ENCODE measurements at places on chromosomes 1 and 21.

DNA sequence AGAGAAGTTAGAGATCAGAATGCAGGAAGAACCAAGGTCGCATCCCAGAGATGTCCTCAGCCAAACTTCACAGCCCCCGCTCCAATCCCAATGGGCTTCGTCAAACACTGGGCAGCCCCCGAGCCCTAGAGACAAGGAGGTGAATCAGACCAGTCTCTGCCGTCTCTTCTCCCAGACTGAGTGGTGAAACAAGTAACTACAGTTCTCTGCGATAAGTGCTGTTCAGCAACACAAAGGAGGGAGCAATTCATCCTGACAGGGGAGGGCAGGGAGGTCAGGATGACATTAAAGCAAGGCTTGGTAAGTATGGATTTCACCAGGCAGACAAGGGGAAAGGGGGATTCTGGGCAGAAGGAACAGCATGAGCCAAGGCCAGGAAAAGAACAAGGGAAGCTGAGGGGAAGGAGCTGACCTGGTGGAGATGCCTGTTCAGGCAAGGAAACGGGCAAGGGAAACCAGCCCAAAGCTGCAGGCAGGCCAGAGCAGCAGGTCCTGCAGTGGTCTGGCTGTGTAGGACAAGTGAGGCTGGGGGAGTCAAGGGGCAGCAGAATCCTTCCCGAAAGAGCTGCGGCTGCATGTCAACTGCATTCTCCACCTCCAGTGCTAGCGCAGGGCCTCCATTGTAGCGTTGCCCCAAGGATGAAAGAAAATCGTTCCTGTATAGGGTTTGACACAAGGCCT is 13.6 kb upstream of the ERI3 start:
- no peak for DNase-seq

- DNase-seq = no peak
Observed at GRCh38 chr1:1598720-1599029, 1.3 kb downstream of the FNDC10 start.

- no peak for DNase-seq
Observed at GRCh38 chr1:212671342-212672031, 28.2 kb downstream of the BATF3 start.

GRCh38 chr1:8397511-8397910 is 79.6 kb downstream of the SLC45A1 start:
- peak; percentile 11 for DNase-seq

- no peak for DNase-seq
Observed at GRCh38 chr1:157595356-157595755, 2.5 kb downstream of the FCRL4 start.

DNA sequence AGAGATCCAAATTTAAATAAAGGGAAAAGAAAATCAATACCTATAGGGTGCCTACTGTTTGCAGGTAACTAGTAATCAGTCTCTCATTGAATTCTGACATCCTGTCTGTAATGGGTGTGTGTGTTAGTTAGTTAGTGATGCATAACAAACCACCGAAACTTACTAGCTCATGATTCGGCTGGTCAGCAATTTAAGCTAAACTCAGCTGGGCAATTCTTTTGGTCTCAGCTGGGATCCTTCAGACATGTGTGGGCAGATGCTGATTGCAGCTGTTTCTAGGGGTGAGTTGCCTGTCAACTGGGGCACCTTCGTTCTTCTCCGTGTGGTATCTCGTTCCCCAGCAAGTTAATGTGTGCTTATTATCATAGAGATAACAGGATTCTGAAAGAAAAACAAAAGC is 40.2 kb upstream of the ZNF124 start:
- DNase-seq = no peak

DNA sequence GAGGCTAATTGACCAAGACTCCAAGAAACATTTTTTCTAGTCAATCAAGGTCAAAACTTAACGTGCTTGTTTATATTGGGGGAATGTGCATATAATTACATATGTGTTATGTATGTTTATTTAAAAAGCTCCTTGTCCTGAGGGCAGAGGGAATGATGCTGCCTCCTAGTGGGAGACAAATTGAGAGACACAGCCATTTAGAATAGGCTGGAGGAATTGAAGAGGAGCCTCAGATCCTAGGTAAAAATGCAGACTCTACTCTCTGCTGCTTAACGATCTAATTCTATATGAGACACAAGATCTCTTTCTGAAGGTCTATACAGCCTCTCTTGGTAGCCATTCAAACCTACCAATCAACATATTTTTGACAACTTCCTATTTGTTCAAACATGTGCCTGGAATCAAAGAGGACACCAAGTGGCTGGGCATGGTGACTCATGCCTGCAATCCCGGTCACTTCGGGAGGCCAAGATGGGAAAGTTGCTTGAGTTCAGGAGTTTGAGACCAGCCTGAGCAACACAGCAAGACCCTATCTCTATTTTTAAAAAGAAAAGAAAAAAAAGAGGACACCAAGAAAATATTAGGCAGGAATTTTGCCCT is 136.6 kb upstream of the ZNF648 start:
- DNase-seq = no peak

GRCh38 chr1:41677620-41678019 is 193.1 kb upstream of the EDN2 start:
- no peak for DNase-seq

- no peak for DNase-seq
Observed at GRCh38 chr1:162373541-162374260, 3.0 kb downstream of the SPATA46 start.

GRCh38 chr1:223759273-223759672 is 46.9 kb downstream of the CAPN2 start:
- DNase-seq = no peak

- DNase-seq = no peak
Observed at GRCh38 chr1:172343240-172344160, 77.0 kb upstream of the C1orf105 start.

GRCh38 chr1:156245451-156246232 is 2.2 kb downstream of the PAQR6 start:
- peak; percentile 47 for DNase-seq

DNA sequence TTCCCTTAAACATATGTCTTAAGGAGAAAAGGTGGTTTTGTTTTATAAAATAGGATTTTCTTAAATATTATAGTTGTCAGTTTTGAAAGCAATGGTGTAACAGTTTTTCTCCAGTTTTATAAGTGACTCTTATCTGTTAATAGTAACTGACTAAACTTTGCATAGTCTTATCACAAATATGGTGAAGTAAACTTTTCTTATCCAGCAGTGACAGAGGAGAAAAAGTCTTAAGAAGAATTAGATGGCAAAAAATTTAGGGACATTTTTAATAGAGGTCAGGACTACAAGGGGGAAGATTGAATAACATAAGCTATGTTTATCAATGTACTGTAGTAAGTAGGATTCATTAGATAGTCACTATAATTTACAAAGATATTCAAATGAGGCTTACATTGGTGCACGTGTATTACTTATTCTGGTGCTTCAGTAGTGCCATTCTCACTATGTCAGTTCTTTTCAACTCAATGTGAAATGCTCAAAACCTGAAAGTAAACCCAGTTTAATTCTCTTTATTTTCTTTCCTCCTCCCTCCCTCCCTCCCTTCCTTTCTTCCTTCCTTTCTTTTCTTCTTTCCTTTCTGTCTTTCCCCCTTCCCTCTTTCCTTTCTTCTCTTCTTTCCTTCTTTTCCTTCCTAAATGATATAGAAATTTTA is 26.1 kb downstream of the F3 start:
- DNase-seq = no peak

DNA sequence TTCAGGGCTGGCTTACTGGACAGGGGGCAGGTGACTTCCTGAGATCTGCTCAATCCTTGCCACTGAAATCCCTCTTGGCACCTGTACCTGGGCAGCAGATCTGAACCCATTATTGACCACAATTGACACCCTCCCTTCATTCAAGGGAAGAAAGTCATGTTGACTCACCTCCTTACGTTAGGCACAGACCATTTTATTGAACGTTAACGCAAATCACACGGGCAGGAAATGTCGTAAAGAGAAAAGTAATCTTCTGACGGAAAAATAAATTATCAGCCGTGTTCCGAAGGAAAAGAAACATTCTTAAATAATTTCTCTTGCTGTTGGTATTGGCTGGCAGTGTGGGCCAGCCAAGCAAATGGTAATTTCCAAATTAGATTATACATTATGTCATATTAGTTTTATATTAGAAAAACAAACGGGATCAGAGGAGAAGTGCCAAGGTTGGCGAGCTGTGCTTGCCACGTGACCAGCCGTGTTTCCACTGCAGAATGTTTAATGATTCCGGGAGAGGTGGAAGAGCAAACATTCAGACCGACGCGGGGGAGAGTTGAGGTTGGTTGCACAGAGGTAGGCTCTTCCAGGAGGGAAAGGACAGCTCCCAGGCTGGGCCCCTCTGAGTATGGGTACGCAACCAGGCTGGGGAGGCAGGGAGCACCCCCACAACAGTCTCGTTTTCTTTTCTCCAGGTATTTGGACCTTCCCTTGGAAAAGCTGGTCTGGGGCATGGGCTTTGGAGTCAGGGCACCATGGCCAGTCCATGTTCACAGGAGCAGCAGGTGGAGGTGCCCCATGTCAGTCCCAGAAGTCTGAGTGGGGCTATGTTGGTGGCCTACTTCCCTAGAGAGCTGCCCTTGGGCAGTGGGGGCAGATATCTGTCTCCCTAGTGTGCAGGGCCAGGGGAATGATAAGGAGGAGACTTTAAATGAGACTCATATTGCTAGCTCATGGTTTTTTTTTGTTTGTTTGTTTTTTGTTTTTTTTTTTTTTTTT is 121.1 kb downstream of the FOXD2 start:
- no peak for DNase-seq

DNA sequence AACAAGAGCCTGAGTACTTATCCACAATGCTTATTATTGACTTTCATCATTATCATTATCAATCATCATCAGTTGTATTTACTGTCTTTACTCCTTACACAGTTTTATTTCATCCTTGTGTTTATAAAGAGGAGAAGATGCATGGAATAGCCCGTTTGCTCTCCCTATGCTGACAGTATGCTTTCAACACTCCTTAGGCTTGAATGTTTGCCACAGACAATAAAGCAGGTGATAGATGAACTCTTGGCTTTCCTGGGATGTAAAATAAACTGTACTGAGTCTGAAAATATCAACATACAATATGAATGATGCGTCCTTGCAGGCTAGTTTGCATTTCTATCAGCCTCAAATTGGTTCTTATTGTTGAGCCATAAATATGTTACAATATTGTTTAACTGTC is 891.8 kb upstream of the NCAM2 start:
- DNase-seq = no peak
